ENCODE measurements at places on chromosomes 3 and 15.
A peak's percentile ranks its signal among the peaks of the same experiment; 100 is the strongest.

GRCh38 chr3:100779480-100779879 is 70.2 kb downstream of the TFG start:
- peak; percentile 13 for DNase-seq

DNA sequence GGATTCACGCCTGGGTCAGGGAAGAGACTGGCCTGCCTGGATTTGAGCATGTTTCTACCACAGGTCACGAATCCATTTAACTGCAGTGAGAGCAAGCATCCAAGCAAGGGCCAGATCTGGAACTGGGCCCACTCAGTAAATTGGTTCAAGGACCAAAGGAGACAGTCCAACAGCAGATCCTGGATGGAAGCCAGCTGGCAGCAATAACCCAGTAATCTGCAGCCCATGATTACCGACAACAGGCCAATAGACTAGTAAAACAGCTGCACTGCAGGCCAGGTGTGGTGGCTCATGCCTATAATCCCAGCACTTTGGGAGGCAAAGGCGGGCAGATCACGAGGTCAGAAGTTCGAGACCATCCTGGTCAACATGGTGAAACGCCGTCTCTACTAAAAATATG is 11.8 kb downstream of the SAMD7 start:
- peak; percentile 31 for DNase-seq

DNA sequence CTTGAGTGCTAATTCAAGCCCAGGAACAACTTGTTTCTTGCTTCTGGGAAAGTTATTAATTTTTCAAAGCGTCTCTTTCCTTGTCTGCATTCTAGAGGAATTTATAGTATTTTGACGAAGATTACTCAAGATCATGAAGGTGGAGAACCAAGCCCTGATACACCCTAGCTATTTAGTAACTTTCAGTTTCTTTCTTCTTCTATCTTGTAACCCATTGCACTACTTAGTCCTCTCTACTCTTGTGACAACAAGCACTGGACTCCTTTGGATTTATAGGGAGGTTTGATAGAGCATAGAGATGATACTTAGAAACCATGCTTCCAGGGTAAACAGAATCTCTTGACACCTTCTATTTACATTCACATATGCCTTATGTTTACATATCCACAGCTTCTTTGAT is 203.3 kb upstream of the GRM7 start:
- DNase-seq = no peak

DNA sequence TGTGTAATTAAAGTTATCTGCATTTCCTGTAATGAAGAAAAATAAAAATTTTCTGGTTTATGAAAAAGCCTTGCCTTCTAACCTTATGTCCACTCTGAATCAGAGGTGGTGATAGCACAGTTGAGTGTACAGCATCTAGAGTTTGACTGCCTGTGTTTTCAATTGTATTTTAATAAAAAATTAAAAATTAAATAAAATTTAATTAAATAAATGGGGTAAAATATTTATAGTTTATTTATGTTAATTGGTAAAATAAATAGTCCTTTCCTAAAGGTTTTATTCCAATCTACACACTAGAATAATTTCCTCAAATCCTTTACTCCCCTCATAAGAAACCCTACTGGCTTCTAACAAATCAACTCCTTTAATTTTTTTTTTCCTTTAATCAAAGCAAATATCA is 111.8 kb upstream of the MYO5C start:
- DNase-seq = no peak

DNA sequence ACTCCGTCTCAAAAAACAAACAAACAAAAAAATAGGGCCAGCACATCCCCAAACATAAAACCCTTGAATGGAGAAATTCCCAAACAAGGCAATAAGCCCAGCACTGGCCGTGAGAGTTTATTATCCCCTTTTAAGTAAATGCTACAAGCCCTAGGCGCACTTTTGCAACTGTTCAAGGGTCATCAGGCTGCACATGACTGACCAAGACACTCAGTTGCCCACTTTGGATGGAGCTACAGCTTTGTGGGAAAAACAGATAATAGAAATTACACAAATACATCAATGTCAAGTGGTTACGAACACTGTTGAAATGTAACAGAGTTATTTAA is 33.7 kb upstream of the ZNF445 start:
- no peak for DNase-seq

- DNase-seq = no peak
Measured at GRCh38 chr3:172119266-172119969, 80.0 kb downstream of the FNDC3B start.

GRCh38 chr15:47312161-47312560 is 405.1 kb upstream of the SEMA6D start:
- DNase-seq = no peak

GRCh38 chr15:61681038-61681418 is 379.2 kb downstream of the VPS13C start:
- peak; percentile 24 for DNase-seq

All from hematopoietic multipotent progenitor cell treated with erythropoietin and hydrocortisone succinate and interleukin-3 and kit ligand, for 4 days (in vitro differentiated cells).